ENCODE measurements at places on chromosomes 12 and 14.

DNA sequence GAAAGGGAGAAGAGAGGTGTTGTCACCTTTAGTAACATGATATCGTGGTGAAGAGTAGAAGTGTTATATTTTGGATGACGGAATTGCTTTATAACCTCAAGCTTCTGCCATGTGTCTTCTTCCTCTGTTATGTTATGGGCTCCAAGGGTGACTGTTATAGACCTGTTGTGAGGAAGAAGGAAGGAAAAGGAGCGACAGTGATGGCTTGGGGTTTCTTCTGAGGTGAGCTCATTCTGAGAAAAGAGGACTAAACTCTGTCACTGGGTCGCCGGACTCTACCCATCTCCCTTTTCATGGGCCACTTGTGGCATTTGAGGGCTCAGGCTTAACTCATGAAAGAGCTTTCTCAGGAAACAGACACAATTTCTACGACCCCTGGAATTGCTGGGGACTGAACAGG, 1.6 kb downstream of the CMA1 start:
- DNase-seq = no peak

DNA sequence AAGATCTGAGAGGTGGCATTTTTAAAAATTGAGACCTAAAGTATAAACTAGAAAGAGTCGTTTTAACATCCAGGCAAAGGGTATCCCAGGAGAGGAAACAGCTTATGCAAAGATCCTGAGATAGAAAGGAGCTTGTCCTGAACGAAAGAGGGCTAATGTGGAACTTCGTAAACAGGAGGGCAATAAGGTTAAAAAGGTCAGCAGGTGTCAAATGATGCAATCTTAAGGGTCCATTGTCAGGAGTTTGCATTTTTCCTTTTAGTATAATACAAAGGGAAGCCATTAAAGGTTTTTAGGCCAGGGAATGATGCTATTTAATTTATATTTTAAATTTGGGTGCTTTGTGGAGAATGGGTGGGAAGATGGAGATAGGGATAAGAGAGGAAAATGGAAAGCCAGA, 14.4 kb downstream of the FMNL3 start:
- no peak for DNase-seq

DNA sequence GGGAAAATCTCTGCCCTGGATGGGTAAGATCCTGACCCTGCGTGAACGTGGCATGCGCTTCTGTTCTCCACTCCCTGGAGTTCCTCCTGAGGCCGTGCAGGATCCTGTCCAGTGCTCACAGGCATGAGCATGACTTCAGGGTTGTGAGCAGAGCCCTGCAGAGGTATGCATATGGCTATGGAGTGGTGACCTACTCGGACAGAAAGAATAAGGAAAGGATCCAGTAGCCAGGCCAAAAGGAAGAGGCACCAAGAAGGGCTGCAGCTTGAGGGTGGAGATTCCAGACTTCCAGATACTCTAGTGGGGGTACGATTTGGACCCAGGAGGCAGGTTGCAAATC, 20.8 kb upstream of the CD27 start:
- no peak for DNase-seq

GRCh38 chr14:28757786-28758185, 8.8 kb upstream of the FOXG1 start:
- DNase-seq = no peak

DNA sequence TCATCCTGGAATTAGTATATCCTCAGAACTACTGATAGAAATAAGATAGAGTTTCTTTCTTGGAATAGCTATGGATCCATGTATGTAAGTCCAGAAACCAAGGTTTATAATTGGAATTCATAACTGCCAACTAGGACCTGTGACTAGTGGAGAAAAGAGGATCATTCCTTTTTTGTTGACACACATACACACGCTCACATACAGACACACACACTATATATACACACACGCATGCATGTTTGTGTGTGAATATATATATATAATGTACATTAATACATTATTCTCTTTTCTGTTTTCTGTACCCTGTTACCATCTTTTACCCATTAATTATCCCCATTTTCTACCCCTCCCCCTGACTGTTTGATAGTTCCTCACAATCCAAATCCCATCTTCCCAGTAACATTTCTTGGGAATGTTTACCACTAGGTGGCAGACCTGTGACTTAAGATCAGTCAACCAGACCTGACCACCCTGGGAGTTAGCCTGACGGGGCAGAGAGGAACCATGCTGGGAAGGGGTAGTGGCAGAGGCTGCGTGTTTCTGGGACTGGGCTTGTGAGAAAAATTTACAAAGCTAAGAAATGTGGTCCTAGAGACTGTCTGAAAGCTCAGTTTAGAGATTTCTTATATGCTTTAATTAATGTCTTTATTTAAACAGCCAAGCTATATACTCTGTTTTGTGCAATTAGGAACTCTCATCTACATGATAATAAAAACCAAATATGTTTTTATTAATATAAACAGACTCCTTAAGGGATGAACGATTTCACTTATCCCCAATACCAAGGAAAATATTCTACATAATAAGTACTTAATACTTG, 308.0 kb downstream of the PPFIA2 start:
- peak; percentile 65 for DNase-seq

- no peak for DNase-seq
Observed at GRCh38 chr12:110006115-110006514, 6.9 kb downstream of the ANKRD13A start.

- peak; percentile 88 for DNase-seq
Observed at GRCh38 chr12:118356809-118357256, 15.9 kb downstream of the TAOK3 start.

- peak; percentile 41 for DNase-seq
Observed at GRCh38 chr14:60235440-60235839, 13.6 kb upstream of the PPM1A start.

- no peak for DNase-seq
Observed at GRCh38 chr14:20797164-20797563, 5.5 kb downstream of the RNASE1 start.

DNA sequence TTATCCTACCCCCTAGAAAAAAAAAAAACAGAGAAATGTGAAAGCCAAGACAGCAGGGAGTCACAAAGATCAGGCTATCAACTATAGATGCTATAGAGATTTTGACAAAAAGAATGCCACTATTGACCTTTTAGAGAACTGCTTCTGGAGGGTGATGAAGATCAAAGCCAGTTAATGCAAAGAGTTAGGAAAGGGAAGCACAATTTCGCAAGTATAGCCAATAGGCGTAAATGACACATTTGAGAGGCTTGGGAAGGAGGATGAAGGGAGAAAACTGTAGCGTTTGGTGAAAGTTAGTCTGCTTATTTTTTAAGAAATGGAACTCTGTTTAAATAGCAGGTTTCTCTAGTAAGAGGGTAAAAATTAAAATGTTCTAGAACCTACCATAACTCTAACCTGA, 190.7 kb downstream of the DUSP6 start:
- DNase-seq = no peak

- DNase-seq = no peak
Observed at GRCh38 chr14:53520078-53520928, 367.2 kb upstream of the DDHD1 start.

- no peak for DNase-seq
Observed at GRCh38 chr14:25836636-25837035, 761.2 kb downstream of the NOVA1 start.
